ENCODE measurements at places on chromosomes 1 and 21. TPM values are rescaled to one million over a fixed set of nuclear protein-coding genes. Genes with fewer than 3 reads are reported as not detected.

DNA sequence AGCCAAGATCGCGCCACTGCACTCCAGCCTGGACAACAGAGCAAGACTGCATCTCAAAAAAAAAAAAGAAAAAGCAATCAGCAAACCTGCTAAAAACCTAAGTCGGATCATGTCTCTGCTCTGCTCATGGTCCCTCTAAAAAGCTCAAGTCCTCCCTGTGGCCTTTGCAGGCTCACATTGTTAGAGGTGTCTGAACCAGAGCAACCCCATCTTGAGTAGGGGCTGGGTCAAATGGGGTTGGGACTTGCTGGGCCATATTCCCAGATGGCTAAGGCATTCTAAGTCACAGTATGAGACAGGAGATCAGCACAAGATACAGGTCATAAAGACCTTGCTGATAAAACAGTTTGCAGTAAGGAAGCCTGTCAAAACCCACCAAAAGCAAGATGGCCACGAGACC, 3.0 kb upstream of the DRAXIN start:
- DNase-seq = no peak

DNA sequence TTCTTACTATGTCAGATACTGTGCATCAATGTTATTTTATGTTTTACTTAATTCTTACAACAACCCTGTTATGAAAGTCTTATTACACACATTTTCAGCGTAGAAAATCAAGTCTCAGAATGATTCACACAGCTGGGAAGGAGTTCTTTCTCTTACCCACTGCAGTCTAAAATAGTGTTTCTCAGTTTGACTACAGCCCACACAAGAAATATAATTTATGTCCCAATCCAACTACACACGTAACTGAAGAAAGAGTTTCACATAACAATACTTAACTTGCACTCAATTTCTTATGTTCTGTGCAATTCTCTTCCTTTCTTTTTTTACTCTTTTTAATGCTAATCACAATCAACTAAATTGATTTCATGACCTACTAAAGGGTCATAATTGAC, 252.8 kb upstream of the ADGRL2 start:
- no peak for DNase-seq

The PTP4A2 gene
- 390 TPM for total RNA-seq

The EPHA2 gene
- not detected for total RNA-seq

GRCh38 chr1:227351443-227351842, 33.2 kb upstream of the CDC42BPA start:
- DNase-seq = no peak

DNA sequence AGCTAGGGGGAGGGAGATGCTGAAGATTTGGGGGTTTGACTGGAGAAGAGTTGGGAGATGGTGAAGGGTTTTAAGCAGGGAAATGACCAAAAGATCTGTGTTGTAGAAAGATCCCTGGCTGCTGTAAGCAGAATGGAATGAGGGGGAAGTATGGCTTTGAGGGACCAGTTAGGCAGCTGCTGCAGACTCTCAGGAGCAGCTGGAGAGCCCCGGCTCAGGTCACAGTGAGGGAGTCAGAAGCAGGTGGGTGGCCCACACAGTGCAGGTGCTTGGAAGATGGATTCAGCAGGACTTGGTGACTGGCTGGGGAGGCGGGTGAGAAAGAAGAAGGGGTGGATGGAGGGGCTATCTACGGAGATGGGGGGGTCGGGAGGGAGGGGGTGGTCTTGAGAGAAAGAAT, 35.7 kb downstream of the EDN2 start:
- DNase-seq = no peak

- DNase-seq = no peak
Measured at GRCh38 chr1:88662723-88663122, 21.4 kb upstream of the PKN2 start.

The CR1 gene
- not detected for total RNA-seq

DNA sequence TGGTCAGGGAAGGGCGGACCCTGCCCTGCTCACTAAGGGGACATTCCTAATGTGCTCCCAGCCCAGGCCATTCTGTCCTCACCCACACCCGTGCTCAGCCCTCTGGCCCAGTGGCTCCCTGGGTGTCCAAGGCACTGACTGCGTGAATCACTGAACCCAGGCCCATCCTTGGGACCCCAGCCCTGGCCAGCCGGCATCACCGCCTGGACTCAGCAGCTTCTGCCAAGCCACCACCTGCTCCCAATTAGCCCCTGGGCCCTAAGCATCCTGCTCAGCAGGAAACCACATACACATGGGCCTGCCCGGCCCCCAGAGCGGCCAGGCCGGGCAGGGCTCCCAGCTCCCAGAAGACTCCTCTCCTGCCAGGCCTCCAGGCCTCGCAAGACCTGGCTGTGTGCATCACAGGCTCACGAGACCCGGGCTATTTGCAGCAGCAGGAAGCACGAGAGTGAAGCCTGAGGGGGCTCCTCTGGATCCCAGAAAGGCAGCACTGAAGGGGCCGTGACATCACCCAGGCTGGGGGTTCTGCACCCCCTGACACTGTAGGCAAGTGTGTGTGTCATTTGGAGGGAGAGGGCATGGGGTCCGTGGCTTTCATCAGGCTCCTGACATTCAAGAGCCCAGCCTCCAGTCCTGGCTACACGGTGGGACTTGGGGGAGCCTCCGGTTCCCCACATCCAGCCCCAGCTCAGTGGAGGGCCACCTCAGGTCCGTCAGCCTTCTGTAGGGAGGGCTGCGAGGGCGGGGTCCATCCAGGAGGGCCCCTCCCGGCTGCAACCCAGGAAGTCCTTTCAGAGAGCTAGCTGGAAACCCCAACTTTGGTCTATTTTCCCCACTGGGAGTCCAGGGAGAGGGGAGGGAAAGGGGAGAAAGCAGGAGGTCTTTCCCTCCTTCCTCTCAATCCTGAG, 1.6 kb downstream of the MFAP2 start:
- DNase-seq = no peak

DNA sequence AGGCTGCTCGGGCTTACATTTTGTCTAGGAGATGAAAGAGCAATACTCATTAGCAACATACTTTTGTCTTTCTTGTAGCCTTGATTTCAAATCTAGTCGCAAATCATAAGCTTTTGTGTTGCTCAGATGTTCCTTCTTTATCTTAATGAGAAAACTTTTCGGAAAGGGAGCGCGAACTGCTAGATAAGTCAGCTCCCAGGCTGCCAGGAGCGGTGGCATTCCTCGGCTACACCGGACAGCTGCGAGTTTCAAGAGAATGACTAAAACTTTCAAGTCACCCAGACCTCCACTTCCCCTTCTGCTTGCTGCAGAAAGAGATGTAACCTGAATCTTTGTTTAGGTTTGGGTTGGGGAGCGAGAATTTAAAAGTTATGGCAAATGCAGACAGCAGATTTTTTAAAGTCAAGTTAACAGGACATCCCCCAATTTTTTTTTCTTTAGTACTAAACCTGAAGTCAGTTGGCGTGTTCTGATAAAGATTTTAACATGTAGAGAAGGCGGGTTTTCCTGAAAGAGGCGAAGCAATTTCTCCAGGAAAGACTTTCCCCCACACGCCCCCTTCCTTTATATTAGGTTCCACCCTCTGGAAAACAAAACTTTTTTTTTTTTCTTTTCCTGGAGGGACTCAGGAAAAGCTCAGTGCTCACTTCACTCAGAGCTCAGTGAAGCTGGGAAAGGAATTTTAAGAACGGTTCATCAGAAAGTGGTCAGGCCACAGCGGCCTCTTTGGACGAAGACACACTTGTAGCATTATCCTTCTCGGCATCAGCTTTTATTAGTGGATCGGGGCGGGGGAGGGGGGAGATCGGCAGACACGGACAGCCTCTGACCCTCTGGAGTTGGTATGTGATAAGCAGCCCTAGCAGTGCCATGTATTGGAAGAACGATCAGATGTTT, at the start of gene LHX8:
LHX8 (plus strand) TSS at position 639 of the 897 bp plus-strand sequence. CDS start 2,227 bp downstream, outside the sequence.
- DNase-seq = no peak

DNA sequence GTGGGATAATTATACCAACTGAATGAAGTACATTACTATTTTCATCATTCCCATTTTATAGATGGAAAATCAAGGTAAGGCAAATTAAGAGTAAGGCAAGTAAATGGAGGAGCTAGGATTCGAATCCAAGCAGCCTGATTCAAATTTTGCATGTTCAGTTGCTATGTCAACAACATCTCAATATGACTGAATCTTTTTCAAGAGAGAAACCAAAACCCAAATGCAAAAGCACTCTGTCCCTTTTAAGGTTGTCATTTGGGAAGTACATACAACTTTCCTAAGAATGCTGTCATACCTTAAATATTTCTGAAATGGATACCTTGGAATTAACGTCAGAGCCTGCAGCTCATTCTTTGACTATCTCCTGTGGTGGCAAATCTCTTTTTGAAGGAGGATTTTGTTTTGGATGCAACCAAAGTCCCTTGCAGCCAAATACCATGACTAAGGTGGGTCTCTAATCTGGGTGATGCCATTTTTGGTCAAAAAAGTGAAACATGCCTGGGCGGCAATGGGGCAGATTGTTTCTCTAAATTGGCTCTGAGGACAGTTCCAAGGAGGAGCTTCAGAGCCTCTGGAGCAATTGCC, 25.4 kb downstream of the ADAMTS1 start:
- DNase-seq = no peak

DNA sequence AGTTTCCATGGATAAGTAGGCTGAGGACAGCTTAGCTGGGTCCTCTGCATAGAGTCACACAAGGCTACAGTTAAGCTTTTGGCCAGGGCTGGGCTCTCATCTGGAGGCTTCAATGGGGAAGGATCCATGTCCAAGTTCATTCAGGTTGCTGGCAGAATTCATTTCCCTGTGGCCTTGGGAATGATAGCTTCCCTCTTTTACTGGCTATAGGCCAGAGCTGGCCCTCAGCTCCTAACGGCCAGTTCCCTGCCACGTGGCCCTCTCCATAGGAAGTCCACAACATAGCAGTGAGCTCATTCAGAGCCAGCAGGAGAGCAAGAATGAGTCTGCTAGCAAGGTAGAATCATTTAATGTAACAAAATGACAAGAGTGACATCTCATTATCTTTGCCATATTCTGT, 15.1 kb upstream of the PODN start:
- DNase-seq = no peak

DNA sequence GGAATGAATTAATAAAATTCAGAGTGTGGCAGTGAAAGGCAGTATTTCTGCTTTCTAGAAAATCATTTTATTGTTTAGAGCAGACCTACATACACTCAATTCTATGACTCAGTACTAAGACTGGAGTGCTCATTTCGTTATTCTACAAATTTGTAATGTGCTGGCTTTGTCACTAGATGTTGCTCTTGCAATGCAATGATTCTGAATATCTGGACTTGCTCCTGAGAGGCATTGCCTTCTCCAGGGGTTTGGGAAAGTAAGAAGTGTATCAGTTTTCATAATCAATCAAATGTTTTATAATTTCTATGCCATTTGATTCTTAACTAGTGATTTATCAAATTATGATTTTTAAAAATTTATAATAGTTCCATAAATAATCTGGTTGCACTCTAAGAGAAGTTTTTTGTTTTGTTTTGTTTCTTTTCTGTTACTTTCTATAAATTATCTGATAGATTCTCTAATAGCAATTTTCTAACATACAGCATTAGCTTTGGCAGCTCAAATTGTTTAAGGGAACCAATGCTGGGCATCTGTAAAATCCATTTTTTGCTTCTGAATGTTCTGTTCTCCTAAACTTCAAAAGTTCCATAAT, 280.5 kb upstream of the SGIP1 start:
- no peak for DNase-seq

- no peak for DNase-seq
Measured at GRCh38 chr1:86388777-86389176, 7.3 kb downstream of the ODF2L start.

DNA sequence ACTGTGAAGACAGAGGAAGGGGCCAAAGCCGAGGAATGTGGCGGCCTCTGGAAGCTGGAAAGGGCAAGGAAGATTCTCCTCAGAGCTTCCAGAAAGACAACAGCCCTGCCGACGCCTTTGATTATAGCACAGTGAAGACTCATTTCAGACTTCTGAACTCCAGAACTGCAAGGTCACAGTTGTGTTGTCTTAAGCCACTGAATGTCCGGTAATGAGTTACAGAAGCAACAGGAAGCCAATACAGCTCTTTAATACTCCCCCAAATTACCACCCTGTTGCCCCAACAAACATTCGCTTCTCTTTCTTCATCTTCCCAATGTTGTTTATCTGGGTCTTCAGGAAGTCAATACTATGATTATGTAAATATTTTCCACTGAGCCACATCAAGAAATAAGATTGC, 44.0 kb downstream of the ETS2 start:
- no peak for DNase-seq

The CELA3A gene
- total RNA-seq = not detected

The LIPI gene
- total RNA-seq = not detected

- DNase-seq = no peak
Measured at GRCh38 chr1:235317168-235317567, 10.8 kb downstream of the ARID4B start.

DNA sequence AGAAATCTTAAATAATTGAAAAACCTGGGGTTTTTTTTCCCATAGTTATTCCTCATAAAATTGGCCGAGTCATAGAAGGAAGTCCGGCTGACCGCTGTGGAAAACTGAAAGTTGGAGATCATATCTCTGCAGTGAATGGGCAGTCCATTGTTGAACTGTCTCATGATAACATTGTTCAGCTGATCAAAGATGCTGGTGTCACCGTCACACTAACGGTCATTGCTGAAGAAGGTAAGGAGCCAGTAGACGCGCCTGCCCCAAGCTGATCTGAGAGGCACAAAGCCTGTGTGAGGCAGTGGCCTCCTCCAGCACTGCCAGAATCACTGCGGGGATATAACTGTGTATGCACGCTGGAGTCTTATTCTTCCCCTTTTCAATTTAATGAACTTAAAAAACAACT, 100.3 kb downstream of the PHTF1 start:
- no peak for DNase-seq

DNA sequence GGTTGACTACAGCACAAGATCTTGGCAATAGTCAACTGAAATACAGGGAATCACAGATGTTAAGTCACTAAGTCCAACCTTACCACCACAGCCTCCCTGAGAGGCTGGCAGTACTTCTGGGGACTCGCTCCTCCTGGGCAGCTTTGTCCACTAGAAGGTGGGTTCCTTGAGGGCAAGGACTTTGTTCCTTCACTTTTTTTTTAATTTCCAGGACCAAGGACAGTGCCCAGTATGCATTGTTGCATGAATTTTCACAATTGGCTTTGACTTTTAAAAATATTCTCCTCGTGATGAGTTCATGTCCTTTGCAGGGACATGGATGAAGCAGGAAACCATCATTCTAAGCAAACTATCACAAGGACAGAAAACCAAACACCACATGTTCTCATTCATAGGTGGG, 96.7 kb upstream of the IGSF21 start:
- no peak for DNase-seq

All from activated T-helper 1 cell treated with anti-CD3 and anti-CD28 coated beads, Interleukin-12 subunit alpha, Interleukin-12 subunit beta, Interleukin-2, Interleukin-4 antibody, amounts not matched to agents 30 ng/mL and 10 ng/mL and 1 ng/mL, durations not matched to agents 14 hours and 24 hours and 36 hours (primary cell).